ENCODE measurements at places on chromosomes 6 and 20.

GRCh38 chr6:8844968-8845367, 409.6 kb upstream of the SLC35B3 start:
- DNase-seq: no peak

DNA sequence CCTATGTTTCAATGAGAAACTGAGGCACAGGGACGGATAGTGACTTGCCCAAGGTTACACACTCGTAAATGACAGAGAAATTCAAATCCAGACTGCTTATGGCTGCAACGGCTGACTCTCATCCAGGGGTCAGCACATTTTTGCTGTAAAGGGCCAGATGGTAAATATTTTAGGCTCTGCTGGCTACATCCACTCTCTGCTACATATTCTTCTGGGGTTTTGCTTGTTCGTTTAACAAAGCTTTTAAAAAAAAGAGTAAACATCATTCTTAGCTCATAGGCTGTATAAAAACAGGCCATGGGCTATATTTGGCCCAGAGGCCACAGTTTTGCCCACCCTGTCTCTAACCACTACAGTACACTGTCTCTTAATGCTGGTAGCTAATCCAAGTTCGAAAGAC, 103.4 kb downstream of the PREX1 start:
- no peak for DNase-seq

DNA sequence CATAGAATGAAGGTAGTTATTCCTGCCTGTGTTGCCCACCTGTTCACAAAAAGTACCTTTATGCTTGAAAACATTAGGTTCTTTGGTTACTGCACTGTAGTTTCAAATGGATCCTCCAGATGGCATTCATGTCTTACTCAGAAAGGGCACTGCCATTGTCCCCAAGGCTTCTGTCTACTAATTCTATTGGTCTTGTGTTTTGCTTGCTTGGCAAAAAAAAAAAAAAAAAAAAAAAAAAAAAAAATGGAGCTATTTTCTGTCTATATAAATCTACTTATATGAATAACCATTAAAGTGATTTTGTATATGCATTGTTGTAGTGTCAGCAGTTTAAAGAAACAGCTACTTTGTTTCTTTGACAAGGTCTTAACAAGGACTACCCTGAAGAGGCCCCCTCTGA, 12.7 kb upstream of the EFHC1 start:
- DNase-seq: no peak

DNA sequence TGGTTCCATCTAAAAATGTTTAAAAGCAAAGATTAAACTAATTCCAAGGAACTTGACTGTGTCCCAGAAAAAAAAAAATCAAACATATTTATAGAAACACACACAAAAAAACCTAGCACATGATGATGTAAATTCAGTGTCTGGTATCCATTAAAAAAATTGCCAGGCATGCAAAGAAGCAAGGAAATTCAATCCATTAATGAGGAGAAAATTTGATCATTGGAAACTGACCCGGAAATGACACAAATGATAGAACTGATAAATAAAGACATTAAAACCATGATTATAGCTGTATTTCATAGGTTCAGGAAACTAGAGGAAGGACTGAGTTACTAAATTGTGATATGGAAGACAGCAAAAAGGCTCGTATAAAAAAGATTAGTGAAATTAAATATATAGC, 34.7 kb downstream of the PDYN start:
- no peak for DNase-seq

- no peak for DNase-seq
Observed at GRCh38 chr6:32689531-32690501, 23.4 kb upstream of the HLA-DQB1 start.

- no peak for DNase-seq
Observed at GRCh38 chr6:1200409-1201101, 111.3 kb upstream of the FOXQ1 start.

- no peak for DNase-seq
Observed at GRCh38 chr6:35402856-35403191, 49.3 kb upstream of the FANCE start.

- DNase-seq: no peak
Observed at GRCh38 chr6:139153855-139154254, 19.0 kb downstream of the HECA start.

GRCh38 chr6:1536526-1537429, 72.9 kb upstream of the FOXC1 start:
- DNase-seq: no peak

GRCh38 chr6:122640366-122640765, 30.2 kb downstream of the PKIB start:
- DNase-seq: no peak

DNA sequence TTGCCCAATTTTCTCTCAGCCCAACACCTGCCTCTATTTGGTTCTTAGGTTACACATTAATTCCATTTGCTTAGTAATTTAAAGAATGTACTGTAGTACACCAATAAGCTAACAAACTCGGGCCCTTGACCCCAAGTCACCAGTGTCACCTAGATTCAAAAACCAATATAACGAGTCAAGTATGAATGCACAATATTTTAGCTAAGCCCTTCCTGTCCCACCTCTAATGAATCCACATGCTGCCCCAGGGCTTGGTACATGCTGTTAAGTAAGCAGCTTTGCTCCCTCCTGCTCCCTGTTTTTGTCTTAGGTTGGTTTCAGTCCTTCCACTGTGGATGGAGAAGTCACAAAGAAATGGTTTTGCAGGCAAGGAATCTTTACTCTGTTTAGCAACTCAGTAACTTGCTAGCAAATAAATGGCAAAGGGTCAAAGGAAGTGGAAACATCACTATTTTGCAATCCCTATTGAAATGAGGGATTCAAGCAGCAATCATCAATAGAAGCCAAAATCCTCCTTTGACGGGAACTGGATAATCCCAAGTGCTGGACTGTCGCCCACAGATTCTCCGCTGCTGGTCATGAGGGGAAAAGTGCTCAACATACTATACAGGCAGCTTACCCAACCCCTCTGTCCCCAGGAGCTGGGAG, 5.0 kb upstream of the MPC1 start:
- no peak for DNase-seq

- no peak for DNase-seq
Observed at GRCh38 chr6:18240230-18240629, 24.1 kb downstream of the DEK start.

GRCh38 chr6:100452998-100453397, 11.7 kb downstream of the SIM1 start:
- DNase-seq: no peak

DNA sequence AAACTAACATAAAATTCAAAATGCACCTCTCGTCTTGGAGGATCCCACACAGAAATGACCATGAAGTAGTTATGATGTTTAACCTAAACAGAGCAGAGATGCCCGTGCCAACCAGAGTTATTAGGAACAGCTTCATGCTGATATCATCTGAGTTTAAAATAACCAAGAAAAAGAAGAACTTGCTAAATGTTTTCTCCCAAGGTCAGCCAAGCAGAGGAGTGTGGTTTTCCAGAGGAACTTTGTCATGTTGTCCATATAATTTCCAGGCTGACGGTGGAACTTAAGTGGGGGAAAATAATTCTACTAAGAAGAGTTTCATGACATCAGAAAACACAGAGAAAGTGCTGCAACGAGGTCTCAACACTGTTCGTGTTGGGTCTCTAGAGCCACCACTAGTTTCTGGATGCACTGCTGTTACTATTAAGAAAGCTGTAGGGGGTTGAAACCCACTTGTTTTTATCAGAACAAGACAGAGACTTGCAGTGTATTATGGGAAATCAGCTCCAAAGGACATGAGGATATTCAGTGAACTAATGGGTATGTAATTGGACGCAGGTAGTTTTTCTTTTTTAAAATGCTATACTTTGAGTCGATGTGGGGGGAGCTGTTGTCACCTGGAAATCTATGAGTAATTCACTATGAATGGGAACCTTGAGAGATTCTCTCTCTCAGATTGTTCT, 5.2 kb downstream of the AGPAT4 start:
- DNase-seq: no peak

DNA sequence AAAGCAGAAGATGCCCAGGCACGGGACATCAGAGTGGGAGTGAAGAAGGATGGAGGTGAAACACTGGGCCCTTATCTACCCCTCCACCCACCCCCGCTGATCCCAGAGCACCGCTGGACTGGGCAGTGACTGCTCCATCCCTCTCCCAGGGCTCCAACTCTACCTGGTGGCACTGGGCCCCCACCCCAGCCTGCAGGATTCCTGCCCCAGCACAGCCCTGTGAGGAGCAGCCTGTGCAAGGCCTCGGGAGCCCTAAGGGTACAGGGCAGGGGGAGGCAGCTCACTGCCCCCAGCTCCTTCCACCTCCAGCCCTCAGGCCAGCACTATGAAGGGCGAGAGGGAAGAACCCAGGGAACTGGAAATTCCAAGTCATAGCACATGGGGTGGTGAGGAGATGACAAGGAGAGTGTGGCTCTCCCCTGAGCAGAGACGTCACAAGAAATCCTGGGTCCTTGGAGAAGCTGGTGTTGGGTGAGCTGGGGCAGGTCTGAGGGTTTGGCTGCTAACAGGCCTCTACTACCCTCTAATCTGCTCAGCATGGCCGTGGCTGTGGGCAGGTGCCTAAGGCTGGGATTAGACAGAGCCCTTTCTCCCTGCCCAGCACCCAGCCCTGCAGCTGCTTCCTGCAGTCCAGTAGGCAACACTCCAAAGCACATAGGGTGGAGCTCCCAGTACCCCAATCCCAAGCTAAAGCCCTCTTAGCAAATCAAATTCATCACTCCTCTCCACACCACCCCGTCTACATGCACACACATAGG, 3.5 kb downstream of the CST3 start:
- DNase-seq: no peak

GRCh38 chr6:3617192-3617631, 134.3 kb downstream of the PXDC1 start:
- no peak for DNase-seq

GRCh38 chr6:166333172-166333995, 9.0 kb downstream of the SFT2D1 start:
- DNase-seq: no peak

DNA sequence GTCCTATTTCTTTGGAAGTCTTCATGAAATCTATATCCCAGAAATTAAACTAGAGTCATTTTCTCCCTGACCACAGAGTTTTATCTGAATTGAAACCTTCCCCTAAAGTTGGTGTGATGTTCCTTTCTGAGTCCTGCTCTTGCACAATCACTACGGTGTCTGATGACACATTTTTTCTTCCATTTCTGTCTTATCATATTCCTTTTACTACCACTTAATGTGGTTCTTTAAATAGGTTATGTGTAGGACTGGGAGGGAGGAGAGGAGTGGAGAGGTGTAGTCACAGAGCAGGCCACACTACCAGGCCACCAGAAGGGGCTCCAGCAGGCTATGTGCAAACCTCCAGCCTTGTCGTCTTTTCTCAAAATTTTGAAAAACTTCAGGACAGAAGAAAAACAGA, 39.7 kb upstream of the ATXN1 start:
- no peak for DNase-seq

DNA sequence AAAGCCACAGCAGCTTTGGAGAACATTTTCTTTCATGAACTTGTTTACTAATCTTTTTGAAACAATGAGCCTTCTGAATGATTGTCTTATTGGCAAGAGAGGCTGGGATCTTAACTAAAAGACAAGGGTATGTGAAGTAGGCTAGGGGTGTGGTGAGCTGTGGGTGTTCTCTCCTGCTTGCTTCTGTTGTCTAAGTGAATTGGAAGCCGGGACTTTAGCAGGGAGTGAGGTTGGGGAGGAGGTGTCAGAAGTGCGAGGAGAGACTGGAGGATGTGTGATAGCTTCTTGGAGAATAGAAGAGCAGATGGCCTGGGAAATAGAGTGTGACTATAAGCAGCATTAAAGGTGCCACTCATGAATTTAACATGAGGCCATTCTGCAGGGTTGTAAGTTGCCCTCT, 562.8 kb downstream of the UTRN start:
- DNase-seq: no peak

- no peak for DNase-seq
Observed at GRCh38 chr6:22115559-22115958, 181.3 kb downstream of the PRL start.

DNA sequence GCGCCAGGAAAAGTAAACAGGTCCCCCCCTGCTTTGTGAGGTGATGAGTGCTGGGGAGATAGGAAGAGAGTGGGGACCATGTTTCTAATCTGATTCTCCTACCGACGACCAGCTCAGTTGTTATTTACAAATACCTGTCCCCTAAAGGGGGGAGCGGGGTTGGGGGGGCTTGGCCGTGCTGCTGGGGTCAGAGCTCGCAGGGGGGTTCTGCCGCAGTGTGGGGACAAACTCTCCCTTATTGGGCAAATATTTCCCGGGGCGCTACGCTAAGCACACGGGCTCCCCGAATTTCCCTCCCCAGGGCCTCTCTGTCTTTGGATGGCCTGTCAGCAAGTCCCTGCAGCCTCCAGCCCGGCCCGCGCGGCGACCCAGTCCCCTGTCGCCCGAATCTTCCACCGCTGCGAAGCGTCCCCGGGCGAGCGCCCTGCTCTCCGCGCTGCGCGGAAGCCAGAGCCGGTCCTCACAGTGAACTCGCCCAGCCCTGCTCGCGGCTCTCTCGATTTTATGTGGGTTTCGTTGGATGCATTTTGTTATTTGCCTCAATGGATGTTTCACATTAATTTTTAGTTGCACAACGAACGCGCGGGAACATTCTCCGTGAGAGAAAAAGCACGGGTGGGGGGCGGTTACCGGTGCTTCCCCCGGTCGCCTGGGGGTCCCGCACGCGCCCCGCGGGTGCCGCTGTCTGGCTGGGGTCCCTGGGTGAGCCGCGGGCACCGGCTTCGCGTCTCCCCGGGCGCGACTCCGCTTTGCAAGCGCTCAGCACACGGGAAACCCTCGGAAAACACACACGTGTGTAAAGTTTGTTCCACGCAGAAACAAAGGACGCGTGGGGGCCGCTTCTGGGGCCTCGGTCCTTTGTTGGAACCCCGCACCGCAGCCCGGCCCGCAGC, 1.5 kb upstream of the STX16 start:
- DNase-seq: peak; percentile 22

- DNase-seq: peak; percentile 18
Observed at GRCh38 chr6:26270903-26271667, 93.9 kb upstream of the BTN3A2 start.

DNA sequence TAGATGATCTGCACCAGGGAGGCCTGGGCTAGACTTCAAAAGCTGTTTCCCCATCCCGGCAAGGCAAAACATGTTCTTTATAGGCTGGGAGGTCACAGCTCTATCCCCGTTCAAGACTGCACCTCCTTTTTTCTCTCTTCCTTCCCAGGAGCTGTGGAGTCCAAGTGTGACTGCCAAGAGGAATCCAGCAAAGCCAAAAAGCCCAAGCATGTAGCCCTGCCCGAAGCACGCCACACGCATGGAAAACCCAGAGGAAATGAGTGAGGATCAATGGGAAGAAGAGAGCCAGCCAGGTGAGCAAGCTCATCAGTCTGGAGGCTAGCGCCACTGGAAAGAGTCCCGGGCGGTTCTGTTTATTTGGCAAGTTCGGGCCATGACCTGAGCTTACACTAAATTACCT, 240.4 kb downstream of the PRL start:
- no peak for DNase-seq

DNA sequence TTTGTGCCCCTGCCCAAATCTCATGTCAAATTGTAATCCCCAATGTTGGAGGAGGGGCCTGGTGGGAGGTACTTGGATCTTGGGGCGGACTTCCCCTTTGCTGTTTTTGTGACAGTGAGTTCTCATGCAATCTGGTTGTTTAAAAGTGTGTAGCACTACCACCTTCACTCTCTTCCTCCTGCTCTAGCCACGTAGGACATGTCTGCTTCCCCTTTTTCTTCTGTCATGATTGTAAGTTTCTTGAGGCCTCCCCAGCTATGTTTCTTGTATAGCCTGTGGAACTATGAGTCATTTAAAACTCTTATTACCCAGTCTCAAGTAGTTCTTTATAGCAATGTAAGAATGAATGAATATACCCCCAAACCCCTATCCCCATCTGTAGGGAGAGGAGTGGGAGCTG, 1013.7 kb upstream of the MAP3K7 start:
- no peak for DNase-seq
